ENCODE measurements at places on chromosomes 5 and 9.

GRCh38 chr5:96997265-96997859 is 61.5 kb downstream of the LNPEP start:
- peak; percentile 77 for DNase-seq

GRCh38 chr5:88702332-88702731 is 180.7 kb downstream of the MEF2C start:
- no peak for DNase-seq

GRCh38 chr5:62778316-62779009 is 199.8 kb downstream of the LRRC70 start:
- peak; percentile 24 for DNase-seq

DNA sequence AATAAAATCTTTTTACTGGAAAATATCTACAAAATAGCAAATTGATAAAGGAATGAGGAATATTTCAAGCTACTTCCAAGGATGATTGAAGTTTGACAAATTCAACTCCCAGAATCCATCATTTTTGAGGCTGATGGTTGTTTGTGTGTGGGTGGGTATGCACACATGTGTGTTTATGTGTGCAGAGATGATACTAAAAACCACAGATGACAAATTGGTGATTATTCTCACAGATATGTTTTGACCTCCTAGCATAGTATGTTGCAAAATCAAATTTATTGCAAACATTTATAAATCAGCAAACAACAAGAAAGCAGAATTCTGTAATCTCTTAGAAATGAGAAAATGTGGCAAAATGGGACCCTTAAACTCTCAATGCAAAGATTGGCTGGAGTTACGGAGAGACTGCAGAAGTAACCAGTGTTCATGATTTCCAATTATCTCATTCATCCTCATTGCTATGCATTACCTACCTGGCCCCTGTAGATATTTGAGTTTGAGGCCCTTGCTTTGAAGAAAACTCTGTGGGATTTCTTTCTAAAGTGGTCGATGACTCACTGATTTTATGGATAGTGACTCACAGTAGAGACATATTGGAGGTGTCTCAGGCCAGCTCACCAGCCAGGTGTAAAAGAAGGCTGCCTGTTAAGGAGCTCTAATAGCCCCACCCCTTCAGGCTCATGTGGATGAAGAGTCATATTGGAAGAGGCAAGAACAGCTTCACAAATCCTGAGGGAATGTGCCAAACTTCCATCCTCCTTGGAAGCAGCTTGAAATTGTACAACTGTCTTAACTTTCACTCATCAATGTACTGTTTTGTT is 44.6 kb upstream of the TMC1 start:
- no peak for DNase-seq

DNA sequence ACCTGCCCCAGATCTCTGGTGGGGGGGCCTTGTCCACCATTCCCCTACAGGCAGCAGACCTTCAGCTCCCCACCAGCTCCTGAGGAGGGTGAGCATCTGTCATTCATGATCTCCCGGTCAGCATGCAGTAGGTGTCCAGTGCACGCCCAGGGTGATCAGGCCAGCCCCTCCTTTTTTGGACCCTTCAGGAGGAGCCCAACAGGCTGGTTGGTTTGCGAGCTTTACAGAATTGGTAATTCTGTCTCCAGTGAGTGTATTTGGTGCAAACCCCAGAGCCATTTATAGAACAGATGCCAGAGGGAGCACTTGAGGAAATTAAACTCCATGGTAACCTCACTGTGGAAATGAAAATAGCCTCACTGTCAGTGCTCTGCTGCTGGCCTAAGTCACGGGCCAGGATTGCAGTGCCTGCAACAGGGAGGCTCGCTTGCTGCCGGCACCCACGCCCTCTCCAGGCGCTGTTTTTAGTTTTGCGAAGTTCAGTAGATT is 23.4 kb downstream of the WNK2 start:
- DNase-seq = peak; percentile 80

GRCh38 chr9:128656416-128657343 is at the start of gene DYNC2I2:
Gene DYNC2I2, minus strand, starts transcription at chr9:128656847. Its CDS starts 121 bp downstream, at chr9:128656726.
- peak; percentile 97 for DNase-seq

GRCh38 chr9:21412107-21412506 is 3.2 kb downstream of the IFNA8 start:
- DNase-seq = no peak

DNA sequence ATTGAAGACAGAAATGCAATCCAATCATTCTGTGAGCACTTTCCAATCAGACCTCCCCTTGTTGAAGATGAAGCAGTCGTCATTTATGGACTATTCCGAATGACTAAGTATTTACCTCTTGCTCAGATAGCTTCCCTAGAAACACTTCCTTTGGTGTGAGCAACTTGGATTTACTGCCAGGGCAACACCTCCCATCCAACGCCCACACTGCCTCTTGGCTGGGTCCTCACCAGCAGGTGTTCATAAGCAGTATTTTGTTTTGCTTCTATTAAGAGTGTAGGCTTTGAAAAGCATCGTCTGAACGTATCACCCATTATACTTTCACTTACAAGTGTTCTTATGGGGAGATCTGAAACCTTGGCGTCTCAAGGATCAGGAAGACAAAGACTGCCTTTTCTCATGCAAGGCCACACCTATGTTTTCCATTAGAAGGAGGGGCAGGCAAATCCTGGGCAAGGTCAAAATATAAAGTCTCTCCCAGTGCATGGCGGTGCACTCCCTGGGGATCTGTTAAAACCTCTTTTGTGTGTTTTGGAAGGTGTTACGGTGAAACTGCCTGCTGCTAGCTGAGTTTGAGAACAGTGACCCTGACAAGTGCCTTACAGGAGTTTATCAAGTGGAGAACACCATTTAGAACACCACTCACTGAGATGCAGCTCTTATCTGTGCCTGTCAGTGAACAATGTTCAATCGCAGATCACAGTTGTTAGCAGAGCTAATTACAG is 10.6 kb upstream of the MARCHF3 start:
- no peak for DNase-seq

DNA sequence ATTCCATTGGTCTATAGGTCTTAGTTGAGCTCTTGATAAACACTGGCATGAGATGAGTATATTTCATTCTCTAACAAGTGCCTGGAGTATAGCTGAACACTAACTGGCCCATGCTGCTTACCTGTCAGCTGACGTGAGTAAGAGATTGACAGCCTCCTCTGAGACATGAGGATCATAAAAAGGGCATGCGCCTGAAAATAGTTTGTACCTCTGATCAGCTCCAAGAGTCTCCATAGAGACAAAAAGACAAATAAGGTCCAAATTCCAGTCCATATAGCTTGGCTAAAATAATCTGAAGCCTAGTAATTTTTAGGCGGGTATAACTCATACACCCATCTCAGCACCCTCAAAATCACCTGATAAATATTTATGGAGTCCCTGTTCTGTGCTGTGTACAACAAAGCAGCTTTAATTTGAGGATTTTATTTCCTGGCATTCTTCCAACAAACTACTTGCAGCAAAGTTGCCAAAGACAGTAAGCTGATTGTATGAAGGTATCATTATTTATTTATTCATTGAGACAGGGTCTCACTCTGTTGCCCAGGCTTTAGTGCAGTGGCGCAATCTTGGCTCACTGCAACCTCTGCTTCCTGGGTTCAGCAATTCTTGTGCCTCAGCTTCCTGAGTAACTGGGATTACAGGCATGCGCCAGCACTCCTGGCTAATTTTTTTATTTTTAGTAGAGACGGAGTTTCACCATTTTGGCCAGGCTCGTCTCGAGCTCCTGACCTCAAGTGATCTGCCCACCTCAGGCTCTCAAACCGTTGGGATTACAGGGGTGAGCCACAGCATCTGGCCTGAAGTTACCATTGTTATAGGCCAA is 16.2 kb upstream of the FSD1L start:
- DNase-seq = no peak

DNA sequence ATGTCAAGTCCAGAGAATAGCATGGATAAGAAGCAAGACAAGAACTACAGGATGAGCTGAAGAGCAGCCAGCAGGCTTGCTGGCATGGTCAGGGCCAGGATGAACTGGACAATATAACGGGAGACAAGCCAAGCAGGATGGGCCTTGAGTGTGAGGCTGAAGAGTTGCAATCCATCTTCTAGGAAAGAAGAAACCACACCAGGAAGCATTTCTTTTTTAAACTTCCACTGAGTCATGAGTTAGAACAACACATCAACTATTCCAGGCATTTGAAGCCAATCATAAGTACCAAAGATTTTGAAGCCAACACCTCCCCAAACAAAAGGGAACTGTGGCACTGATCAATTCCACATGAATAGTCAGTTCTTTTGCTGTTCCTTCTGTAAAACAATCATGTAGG is 27.3 kb downstream of the SLC31A2 start:
- no peak for DNase-seq

- no peak for DNase-seq
These were observed 134.4 kb downstream of the TMEM38B start for GRCh38 chr9:105828596-105829213.

- DNase-seq = no peak
These were observed 28.9 kb downstream of the HSPB3 start for GRCh38 chr5:54484219-54484894.

GRCh38 chr5:135743181-135743580 is 91.3 kb upstream of the SLC25A48 start:
- no peak for DNase-seq

- no peak for DNase-seq
These were observed 1.9 kb upstream of the DAB2 start for GRCh38 chr5:39426746-39427105.

DNA sequence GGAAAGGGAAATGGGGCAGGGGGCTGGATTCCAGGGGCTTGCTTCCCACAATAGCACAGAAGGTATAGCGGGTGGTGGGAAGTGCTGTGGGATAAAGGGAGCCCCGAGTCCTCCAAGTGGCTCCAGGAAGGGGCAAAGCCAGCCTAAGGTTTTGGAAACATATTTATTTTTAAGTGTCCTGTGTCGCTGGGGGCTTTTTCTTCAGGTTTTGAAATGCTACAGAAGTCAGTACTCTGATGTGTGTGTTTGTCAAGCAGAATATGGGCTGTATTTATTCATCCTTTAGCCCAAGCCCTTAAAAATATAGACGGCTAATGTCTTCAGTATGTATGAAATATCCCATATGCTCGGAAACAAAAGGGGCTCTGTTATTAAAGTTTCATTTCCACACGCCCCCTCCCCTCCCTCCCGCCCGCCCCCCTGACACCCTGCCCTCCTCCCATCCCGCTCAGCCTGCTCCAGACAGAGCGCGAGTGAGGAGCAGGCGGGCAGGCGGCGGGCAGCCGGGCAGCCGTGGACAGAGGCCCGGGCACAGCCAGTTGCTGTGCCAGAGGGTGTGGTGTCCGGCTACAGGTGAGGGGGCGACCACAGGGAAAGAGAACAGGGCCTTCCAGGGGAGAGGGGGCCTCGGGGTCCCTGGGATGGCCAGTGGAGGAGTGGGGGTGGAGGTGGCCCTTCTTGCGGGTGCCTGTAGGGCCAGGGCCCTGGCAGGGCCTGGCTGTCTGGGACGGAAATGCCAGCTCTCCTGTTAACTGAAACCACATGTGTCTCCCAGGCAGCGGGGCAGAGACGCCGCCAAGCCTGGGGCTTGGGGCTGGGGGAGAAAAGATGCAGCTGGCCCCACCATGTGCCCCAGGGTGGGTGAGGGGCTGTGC is 39.6 kb upstream of the SYNPO start:
- no peak for DNase-seq

DNA sequence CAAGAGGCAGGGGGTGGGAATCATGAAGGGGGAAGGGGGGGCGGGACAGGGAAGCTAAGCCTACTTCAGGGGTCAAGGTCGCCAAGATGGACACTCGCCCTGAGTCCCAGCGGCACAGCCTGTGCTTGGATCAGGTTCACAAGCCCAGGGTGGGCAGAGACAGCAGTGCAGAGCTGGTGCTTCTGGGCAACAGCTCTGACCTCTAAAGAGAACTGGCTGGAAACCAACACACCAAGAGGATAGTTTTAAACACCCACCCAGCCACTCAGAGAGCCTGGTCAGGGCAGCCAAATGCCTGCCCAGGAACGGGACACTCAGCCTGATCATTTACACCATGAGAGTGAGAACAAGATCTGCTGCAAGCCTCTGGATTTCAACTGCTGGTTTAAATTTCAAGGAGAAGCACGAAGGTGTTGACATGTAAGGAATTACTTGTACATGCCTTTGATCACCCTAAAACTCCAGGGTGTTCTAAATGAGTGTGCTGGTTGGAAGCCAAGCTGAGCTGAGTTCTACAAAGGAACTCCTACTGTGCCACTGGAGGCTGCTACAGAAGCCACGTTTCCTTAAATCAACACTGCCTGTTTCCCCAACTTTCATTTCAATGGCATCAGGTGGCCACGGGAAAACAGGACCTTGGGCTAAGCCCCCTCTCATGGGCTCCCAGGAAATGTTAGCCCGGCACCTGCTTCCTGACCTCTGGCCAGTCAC is 91.5 kb downstream of the TTLL11 start:
- DNase-seq = no peak

DNA sequence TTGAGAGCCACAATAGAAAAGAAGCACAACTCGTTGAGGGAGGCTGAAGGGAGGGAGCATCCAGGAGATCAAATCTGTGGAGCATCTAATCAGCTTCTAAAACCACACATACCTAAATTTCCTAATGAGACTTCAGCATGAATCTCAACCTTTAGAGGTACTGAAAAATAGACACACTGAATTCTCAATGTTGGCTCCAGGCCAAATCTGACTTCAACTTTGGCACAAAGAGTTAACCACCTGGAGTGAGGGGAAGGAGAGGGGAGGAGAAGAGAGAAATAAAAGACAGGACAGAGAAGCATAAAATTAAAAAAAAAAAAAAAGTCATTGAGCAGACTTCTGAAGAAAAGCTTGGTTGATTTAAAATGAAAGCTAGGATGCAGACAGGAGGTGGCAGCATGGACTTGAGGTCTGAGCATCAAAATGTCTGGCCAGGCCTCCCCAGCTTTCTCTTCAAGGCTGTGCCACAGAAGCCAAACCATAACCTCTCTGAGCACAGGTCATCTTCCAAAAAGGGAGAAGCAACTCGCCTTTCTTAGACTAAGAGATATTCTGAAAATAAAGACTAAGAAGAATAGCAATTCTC is 205.6 kb downstream of the DENND1A start:
- DNase-seq = peak; percentile 68

DNA sequence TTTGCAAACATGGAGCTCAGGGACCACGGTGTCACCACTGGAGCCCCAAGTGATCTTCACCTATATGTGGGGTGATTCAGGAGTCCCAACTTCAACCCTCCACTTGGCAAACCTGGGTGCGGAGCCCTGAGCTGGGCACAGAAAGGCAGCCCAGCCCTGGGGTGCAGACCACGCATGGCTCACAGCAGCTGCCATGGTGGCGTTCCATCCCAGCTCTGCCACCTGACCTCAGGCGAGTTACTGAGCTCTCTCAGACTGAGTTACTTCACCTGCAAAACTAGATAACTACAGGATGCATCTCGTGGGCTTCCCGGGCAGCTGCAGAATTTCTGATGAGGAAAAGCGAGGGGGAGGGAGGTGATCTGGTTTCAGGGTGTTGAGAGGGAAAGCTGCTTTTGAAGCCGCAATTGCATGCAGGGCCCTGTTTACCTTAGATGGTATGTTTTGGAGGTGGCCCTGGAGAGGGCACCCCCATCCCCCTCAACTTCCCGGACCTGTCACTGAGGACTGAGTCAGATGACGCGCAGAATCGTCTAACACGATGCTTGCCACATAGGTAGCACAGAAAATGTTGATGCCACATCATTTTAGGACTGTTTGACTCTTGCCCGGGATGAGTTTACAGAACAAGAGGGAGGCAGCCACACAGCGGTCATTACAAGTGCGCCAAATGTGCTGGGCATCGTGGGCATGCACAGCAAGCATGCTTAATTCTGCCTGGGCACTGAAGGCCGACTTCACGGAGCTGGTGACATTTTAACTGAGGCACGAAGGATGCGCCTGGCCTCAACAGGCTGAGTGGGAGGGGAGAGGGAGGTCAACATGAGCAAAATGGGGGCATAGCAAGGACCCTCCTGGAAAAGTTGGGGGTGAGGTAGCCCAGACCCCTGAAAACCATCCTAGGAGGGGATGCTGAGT is 154.6 kb downstream of the COL23A1 start:
- DNase-seq = no peak
